HL-60 (cell line): ENCODE measurements at places on chromosomes 1 and 21.

DNA sequence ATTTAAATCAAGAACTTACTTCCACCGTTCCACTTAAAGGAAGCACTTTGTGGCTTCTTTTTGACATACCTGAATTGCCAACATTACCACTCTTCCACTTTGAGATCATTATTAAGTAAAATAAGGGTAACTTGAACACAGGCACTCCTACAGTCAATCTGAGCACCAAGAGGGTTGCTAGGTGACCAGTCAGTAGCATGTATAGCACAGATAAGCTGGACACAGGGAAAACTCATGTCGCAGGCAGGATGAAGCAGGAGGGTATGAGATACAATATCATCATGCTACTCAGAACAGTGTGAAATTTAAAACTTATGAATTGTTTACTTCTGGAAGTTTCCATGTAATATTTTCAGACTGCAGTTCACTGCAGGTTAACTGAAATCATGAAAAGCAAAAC, 47.0 kb upstream of the RAP1GAP start:
- DNase-seq, result no peak

DNA sequence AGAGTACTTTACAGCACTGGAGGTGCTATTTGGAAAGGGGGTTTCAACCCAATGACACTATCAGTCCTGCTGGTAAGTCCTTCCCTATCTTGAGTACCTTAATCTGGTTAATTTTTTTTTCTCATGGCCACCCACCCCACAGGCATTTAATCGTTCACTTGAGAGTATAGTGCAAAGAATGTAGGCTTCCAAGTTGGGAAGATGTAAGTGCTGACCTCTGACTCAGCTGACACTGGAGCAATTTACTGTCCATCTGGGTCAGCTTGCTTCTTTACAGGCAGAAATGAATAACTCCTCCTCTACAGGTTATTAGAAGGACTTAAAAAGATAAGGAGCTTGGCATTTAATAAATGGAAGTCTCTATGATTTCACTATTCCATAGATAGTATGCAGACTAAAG, 89.6 kb downstream of the AK5 start:
- DNase-seq, result no peak

DNA sequence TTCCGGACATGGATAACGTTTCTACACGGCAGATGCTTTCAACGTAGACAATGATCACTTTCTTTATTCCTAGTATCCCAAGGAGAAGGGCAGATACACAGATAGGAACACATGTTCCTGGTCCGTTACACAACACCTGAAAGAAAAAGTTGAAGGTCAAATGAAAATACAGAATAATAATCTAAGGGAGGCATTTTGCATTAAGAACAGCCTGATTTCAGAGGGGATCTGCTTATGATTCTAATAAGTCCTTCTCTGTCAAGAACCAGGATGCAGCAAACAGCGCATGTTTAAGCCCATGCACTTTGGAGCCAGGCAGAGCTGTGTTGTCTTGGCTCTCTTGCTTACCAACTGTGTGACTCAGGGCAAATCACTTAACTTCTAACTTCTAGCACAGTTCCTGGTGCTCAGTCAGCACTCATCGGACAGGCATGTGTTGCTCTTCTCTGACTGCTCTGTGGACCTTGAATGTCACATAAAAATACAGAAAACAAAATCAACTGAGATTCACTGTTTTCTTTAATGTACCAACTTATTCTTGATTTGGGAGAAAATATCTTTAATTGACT, 56.3 kb upstream of the CNN3 start:
- no peak for DNase-seq

GRCh38 chr1:58717979-58718378, 18.1 kb upstream of the MYSM1 start:
- DNase-seq, result no peak

GRCh38 chr21:33028773-33029384, 3.1 kb downstream of the OLIG2 start:
- DNase-seq, result no peak

GRCh38 chr1:171172471-171172870, 12.6 kb upstream of the FMO2 start:
- no peak for DNase-seq

DNA sequence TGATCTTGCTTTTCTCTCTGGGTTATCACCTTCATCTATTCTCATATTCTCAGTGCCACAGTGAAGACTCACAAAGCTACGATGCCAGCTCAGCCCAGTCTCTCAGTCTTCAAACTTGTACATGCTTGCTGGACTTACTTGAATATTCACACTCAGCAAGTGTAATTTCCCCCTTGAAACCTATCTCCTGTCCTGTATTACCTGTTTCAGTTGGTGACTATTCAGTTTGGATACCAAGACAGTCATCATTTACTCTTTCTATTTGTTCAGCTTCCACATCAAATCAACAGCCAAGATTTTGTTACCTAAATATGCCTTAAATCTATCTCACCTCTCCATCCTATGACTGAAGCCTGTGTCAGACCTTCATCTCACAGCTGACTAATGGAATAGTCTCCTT, 209.7 kb downstream of the LRRC7 start:
- DNase-seq, result no peak

DNA sequence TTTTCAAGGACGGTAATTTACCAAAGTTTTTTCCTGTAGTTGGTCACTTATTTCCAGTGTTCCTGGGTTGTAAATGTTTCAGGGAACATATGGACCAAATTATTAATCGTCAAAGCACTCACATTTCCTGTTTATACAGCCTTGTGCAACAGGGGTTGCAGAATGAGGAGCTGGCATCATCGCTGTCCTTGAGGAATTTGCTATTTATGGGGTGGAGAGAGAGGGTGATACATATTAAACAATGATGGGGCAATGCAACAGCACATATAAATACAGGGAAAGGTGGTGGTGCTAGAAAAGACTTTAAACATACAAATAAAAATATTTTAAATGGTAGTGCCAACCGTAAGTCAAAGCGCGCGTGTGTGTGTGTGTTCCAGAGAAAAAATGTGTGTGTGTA, 369.8 kb downstream of the NPHP4 start:
- no peak for DNase-seq

DNA sequence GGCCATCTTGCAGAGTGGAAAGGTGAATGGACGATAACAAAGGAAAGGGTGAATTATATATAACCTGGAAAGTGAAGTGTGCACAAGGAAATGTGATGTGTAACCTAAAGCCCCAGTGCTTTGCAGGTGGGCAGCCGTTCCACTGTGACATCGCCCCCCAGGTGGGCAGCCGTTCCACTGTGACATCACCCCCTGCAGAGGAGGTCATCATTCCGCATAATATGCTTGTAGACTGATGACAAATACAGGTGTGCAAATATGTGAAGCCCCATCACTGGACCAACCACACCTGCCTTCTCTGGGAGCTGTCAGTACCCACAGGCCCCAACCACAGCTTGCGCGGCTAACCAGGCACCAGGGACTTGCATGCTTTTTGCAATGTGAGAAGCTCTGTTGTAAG, 4.7 kb upstream of the ZNF496 start:
- DNase-seq, result no peak

DNA sequence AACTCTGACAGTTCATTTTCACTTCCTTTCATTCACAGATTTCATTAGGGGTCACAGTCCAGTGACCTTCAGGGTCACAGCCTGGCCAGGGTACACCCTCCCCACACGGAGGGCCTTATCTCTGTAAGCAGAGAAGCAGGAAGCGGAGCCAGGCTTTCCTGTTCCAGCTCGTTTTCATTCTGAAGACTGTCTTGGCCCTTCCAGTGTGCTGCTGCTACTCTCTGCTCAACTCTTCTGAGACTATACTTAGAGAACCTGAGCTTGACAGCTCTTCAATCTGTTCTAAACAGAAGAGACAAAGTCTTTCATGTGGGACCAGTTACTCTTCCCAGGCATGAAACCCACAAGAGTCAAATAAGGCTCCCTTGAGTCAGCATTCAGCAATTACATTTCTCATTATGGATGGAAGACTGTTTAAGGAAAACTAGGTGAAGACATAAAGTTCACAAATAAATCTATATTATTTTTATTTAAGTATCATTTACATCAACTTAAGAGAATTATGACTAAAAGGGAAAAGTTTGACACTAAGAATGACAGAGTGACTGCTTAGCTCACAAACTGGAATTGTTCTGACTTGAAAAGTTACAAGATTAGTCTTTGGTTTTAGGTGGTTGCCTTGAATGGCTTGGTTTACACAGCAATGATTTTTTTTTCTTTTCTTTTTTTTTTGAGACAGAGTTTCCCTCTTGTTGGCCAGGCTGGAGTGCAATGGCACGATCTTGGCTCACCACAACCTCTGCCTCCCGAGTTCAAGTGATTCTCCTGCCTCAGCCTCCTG, 4.8 kb upstream of the TDRD10 start:
- no peak for DNase-seq

GRCh38 chr1:150237746-150238145, 1.8 kb upstream of the ANP32E start:
- no peak for DNase-seq

GRCh38 chr1:5968161-5968736, 24.0 kb downstream of the NPHP4 start:
- no peak for DNase-seq

- no peak for DNase-seq
These were observed 13.9 kb downstream of the DLGAP3 start for GRCh38 chr1:34915521-34915920.

DNA sequence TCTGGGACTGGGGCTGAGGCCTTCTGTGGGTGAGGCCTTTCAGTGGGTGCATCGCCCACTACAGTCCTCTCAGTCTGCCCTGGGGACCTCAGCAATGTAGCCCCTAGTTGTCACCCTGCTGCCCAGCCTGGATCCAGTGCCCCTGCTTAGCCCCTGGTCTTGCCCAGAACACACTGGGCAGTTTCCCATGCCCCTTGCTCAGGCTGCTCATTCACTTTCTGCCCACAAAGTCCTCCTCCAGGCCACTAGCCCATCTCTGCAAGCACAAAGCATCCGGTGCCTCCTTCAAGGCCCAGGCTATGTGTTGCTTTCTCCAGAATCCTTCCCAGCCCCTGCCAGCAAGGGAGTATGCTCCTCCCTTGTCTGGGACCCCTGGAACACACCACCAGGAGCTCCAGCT, 5.4 kb upstream of the ADORA1 start:
- no peak for DNase-seq

GRCh38 chr1:163085904-163086268, 16.7 kb downstream of the RGS4 start:
- no peak for DNase-seq

DNA sequence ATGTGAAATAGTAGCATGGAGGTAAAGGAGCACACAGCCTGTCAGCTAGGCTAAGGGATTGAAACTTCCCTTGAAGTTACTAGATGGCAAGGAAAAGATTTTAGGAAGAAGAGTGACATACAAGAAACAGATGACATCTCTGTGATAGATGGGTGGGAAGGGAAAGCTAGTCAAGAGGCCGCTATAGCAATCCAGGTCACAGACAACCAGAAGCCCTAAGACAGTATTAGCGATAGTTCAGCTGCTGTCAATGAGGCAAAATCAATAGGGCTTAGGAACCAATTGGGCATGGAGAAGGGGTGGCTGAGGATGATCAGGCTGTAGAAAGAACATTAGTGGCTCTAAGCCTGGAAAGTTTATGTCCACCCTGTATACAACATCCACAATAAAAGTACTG, 111.1 kb downstream of the GLUL start:
- no peak for DNase-seq

- DNase-seq, result no peak
These were observed 5.0 kb upstream of the RNF11 start for GRCh38 chr1:51231120-51231519.

DNA sequence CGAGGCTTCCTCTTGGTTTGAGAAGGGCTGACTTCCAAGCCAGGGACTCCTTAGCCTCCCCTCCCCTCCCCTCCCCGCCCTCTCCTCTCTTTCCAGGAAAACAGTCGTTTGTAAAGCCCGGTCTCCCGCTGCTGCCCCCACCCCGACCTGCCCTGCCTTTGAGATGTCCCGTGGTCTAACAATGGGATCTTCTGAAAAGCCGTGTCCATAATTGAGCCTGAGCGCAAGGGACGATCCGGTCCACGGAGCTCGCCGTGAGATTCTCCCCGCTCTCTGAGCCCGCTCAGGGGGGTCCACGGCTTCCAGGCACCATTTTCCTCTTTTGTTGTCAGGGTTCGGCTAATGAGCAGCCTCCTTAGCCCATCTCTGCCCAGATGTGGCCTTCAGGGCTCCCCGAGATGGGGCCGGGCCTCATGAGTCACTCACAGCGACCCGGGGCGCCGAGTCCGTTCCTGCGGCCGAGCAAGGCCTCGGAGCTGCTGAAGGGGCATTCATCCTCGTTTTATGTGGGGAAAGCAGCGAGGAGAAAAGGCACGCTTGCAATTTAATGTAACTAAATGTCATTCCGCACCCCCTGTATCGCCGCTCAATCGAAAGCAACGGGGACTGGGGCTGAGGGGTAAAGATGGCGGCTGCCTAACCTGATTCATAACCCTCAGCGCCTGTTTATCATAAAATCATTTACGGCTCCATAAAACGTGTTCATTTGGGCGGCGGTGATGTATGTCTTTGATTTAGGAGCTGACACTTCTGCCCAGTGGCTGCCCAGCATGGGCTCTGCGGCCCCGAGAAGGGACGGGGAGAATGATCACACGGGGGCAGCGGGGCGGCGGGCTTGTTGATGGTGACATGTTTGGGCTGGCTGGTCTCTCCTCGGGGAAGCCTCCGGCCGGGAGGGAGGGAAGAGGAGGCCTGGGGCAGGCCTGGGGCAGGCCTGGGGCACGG, 232.6 kb upstream of the C1orf174 start:
- no peak for DNase-seq

DNA sequence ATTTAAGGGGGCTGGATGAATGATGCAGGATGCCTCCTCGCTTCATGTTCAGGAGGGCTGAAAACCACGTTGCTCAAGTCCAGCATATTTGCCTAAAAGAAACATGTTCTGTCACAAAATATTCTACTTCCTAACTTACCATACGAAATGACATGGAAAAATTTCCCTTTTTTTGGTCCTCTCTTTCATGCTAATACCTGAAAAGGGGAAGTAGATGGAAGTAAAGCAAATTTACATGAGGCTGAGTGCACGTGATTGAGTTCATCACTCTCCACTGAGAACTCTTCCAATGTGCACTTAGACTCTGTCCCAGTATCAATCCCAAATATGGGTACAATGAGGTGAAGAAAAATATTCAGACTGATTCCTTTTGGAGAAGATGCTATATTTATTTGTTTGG, 23.0 kb downstream of the XCL2 start:
- no peak for DNase-seq

DNA sequence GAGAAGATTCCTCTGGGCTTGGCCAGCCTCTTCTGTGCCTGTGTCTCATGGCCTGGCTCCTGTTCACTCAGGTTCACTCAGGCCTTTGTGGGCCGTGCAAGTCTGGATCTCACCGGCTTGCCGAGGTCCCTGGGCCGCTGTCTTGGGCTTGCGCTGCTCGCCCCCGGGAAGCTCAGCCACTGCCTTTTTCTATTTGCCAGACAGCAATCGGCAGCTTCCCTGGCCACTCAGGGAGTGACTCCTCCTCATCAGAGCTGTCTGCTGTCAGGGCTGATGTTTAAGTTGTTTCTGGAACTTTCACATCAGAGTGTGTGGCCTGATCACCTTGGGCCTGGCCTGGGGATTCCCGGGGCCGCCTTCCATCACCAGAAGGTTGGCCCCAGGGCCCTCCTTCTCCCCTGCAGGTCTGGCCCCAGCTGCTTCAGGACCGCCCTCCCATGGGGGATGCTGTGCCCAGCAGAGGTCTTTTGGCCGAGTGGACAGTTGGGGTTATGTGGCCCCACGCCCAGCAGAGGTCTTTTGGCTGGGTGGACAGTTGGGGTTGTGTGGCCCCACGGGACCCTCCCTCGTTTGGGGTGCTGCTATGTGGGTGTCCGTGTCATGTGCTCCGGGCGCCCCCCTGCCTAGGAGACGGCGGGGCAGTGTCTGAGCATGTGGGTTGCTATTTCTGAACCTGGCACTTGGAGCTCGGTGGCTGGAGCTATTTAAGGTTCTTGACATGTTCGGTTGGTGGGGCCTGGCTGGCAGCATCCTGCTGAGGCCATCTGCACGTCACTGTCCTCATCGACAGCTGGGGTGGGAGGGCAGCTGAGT, 12.5 kb downstream of the SLX9 start:
- no peak for DNase-seq
